ENCODE measurements at places on chromosomes 3 and 15. TPM values are rescaled to one million over a fixed set of nuclear protein-coding genes. Genes with fewer than 3 reads are reported as not detected.

IGSF10 gene
- 0.54 TPM for total RNA-seq

LTF gene
- not detected for total RNA-seq

LOXL1 gene
- 0.34 TPM for total RNA-seq

KLF15 gene
- total RNA-seq = 0.11 TPM

CCDC33 gene
- total RNA-seq = 7.0 TPM

CPOX gene
- 17.7 TPM for total RNA-seq

CHRNA7 gene
- 3.1 TPM for total RNA-seq

CHRNA3 gene
- total RNA-seq = 0.20 TPM

SOX2 gene
- 0.60 TPM for total RNA-seq

PPP1R14D gene
- not detected for total RNA-seq

GOLGA6D gene
- not detected for total RNA-seq

TCAIM gene
- 7.9 TPM for total RNA-seq

BFSP2 gene
- not detected for total RNA-seq

TIMP4 gene
- total RNA-seq = 10.8 TPM

MUC13 gene
- 8.3 TPM for total RNA-seq

PLA2G4E gene
- not detected for total RNA-seq

ZKSCAN7 gene
- total RNA-seq = not detected

CGNL1 gene
- 0.93 TPM for total RNA-seq

CAND2 gene
- 0.54 TPM for total RNA-seq

CCDC39 gene
- total RNA-seq = not detected

MUSTN1 gene
- not detected for total RNA-seq

SLC2A2 gene
- total RNA-seq = not detected

SCG5 gene
- 2.3 TPM for total RNA-seq

MAGEF1 gene
- total RNA-seq = 29.4 TPM

INSYN1 gene
- 2.2 TPM for total RNA-seq

IL20RB gene
- 1.3 TPM for total RNA-seq

DMXL2 gene
- total RNA-seq = 13.0 TPM

UCN2 gene
- 8.2 TPM for total RNA-seq

CD96 gene
- total RNA-seq = not detected

C3orf33 gene
- total RNA-seq = 7.5 TPM

TXNRD3 gene
- 5.8 TPM for total RNA-seq

CPLX3 gene
- 0.07 TPM for total RNA-seq
